ENCODE measurements at places on chromosomes 3 and 15.

- no peak for DNase-seq
These were observed 216.1 kb upstream of the ROPN1 start for GRCh38 chr3:124207873-124208485.

DNA sequence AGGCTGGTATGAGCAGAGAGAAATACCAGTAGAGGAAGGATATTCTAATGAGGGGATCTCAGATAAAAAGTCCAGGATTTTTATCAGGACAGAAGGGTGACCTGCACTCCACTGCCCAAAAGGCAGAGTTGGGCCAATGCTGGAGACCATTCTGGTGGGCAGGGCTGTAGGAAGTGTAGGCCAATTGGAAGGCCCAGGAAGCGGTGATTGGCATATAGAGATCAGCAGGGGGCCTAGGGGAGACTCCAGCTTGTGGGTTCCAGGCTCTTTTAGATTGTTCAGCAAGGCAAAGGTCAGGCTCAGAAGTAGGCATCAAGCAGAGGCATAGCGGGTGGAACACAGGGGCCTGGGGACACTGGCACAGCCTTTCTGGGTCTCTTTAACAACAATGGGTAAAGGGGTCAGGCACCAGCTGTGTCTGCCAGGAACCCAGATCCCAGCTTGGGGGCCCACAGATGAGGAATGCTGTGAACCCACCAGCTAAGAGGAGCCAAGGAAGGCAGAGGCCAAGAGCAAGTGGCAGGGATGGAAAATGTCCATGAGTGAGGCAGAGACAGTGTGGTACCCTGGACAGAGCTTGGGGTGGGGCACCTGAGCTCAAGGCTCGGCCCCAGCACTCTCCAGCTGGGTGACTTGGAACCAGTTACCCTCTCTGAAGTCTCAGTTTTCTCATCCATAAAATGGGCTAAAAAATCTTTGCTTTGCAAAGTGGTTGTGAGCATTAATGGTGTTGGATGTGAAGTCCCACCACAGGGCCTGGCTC lies 27.0 kb upstream of the RASGRF1 start:
- no peak for DNase-seq

GRCh38 chr3:18556001-18556408 lies 130.9 kb upstream of the SATB1 start:
- no peak for DNase-seq

DNA sequence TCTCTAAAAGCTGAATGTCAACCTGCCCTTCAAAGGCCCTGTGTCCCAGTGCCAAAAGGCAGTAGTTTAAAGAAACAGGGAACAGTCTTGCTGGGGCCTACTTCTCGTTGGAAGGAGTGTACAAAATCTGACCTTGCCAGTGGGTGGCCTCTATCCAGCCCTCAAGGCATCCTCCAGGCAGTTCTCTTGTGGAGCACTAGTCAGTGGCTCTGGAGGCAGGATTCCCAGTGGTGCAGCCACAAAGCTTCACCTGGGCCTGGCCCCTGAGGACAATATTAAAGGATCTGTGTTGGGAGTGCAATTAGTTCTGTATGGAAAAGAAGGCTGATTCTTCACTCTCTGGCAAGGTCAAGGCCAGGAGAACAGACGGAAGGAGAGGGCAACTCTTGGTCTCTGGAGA lies 237.8 kb upstream of the ADAMTS9 start:
- DNase-seq, result no peak

- DNase-seq, result no peak
These were observed 11.2 kb downstream of the PTH1R start for GRCh38 chr3:46888705-46889104.

GRCh38 chr3:54698054-54698453 lies 229.8 kb downstream of the LRTM1 start:
- DNase-seq, result no peak
